ENCODE measurements at places on chromosomes 1 and 21.

- DNase-seq = no peak
These were observed 548.8 kb upstream of the PKN2 start for GRCh38 chr1:88134983-88135921.

DNA sequence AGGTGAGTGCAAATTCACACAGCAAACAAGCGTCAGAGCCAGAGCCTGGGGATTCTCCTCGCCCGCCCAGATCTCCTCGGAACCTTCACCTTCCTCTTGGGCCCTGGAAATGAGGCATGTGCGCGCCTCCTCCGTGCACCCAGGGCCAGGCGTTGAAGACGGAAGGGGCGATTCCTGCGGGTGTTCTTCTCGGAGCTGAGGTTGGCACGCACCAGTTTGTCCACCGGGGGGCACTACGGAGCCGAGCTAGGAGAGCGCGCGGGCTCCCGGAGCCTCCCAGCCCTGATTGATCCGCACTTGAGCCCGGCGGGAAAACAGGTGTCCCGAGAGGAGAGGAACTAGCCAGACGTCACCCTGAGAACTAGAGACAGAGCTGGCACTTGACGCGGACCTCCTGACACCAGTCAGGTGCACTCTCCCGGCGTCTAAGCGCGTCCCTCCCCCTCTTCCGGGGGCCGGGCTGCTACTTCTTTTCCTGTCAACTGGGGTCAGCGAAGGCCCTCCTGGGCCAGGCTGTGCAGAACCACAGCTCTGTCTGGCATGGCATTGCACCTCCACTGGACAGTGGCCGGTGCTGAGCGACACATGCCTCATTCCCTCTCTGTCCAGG lies 18.3 kb upstream of the SERINC2 start:
- peak; percentile 62 for DNase-seq

- no peak for DNase-seq
These were observed 173.3 kb downstream of the FASLG start for GRCh38 chr1:172832006-172832725.

- DNase-seq = no peak
These were observed at the start of gene RCSD1 for GRCh38 chr1:167629681-167630567. RCSD1 (plus strand) TSS chr1:167630232; CDS start chr1:167630424, 192 bp downstream.

DNA sequence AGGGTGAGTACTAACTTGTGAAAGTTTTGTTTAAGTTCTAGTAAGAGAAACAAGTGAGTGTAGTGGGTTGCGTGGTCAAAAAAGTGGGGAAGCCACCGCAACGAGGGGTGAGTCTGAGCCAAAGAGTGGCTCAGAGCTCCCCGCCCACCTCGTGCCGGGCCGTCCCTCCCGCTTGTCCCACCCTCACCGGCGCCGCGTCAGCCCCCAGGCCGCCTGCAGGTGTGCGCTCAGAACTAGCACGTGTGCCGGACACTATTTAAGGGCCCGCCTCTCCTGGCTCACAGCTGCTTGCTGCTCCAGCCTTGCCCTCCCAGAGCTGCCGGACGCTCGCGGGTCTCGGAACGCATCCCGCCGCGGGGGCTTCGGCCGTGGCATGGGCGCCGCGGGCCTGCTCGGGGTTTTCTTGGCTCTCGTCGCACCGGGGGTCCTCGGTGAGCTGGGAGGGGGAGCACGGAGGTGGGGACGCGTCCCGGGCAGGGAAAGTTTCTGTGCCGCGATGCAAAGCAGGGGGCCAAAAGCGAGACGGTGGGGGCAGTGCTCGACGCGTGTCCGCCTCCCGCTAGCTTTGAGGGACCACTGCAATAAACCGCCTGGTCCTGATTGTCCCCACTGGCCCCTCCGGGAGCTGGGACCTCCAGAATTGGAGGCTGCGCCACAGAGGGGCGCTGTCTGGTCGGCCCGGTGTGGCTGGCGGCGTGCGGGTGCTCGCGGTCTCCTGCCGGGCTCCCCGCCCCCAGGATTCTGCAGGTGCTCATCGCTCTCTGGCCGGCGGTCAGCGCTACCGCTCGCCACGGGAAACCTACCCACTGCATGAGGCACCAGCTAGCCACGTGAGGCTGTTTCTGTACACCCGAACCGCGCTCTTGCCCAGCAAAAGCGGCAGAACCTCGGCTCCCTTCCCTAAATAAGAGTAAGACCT lies at the start of gene CR2:
TSS of gene CR2 (plus strand) at position 283 of the 919 bp plus-strand sequence. CDS start at position 374, 91 bp downstream.
- no peak for DNase-seq
